Endodermal cell (in vitro differentiated cells): ENCODE measurements at places on chromosomes 16 and 17.
A peak's percentile ranks its signal among the peaks of the same experiment; 100 is the strongest.

DNA sequence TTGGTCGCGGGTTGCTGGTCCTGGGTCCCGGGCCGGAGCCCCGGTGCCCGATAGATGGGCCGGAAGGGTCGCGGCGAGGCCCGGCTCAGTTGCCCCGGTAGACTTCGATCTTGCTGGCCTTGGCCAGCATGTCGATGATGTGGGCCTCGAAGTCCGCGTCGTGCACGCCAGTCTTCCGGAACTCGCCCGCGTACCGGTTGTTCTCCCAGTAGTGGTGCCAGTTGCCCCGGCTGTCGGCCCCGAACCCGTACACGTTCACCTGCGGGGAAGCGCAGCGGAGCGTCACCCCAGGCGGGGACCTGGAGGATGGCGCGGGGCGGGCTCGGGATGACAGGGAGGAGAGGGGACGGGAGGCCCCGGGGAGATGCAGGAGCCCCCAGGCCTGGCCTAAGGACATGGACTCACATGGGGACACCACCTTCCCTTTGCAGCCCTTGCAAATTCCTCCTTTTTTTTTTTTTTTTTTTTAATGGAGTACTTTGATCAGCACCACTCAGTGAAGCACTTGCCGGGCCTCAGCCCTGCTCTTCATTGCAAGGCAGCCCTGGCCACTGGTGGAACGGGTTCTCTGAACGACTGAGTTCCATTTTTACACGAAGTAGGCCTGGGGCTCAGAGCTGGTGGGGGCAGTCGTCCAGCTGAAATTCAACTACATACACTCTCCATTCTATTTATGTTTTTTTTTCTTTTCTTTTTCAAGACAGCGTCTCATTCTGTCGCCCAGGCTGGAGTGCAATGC is 35.1 kb downstream of the DDX19A start:
- no peak for DNase-seq

DNA sequence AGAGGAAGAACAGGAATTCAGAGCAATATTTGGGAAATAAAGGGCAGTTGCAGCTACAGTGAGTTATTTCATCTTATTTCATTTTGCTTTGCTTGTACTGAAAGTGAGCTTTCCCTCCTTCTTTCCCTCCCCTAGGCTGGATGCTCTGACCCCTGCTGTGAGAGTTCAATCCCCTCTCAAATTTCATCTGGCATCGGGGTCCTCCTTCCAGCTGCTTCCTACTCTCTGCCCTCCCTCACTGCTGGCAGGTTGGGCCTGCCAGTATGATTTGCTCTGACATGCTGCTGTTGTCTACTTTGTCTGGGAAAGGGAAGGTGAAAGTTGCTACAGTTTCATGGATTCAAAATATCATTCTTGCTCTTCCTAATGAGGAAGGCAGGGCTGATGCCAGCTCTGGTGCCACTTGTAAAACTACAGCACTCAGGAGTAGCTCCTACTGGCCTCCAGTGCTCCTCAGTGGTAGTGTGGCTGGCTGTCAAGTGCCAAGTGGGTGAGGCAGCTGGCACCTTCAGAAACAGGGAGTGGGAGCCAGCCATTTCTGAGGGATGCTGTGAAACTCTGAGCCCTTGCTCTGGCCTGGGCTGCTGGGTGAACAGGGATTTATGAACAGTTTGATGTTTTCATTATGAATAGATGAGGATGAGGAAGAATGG is 408.6 kb downstream of the HAPSTR1 start:
- DNase-seq, result peak; percentile 74

- DNase-seq, result no peak
These were observed 202.3 kb downstream of the RAB11FIP4 start for GRCh38 chr17:31593806-31594205.

DNA sequence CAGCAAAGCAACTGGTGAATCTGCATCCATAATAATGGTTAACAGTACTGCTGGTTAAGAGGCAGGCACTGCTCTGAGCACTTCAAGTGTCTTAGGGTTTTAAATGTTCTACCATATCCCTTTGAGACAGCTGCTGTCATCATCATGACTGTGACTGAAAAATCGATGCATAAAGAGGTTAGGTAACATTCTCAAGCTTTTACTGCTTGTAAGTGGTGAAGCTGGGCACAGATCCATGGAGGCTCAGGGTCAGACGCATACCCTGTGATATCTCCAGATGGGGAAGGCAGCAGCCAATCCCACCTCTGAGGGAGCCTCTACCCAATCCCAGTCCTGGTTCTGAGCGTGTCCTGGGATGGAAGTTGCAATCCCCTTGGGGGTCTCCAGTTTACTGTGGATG is 57.6 kb upstream of the SOX9 start:
- no peak for DNase-seq

- DNase-seq, result no peak
These were observed 9.4 kb downstream of the CWC25 start for GRCh38 chr17:38815576-38816193.

DNA sequence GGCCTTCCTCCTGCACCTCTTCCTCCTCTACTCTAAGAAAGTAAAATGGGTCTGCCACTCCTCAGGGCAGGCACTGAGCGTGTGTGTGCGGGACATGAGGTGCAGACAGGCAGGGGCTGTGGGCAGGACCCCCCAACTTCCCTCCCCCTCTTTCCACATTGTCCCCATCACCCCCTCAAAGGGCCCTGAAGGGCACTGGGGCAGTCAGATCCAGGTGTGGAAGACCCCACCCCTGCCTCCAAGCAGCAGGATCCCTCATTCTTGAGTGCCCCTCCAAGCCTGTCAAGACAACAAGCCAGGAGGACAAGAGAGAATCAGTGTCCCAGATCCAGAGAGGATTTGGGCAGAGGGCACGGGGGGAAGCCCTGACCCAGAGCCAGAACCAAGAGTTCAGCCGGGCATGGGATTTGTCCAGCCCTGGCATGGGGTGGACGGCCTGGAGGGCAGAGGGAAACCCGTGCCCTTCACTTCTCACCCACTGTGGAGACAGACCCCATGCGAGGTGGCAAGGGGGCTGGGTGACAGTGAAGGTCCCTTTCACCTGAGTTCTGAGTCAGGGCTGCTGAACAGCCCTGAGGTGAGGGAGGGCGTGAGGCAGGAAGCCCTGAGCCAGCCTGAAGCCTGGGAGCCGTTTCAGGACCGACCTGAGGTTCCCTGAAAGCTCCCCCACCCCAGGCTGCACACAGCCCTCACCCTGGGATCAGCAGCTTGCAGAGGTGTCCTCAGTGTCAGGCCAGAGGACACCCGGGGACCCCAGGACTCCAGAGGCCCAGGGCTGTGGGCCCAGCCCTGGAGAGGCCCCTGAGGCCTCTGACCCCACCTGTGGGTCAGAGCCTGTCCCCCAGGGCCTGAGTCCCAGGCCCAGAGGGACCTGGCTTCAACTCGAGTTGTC is 45.8 kb downstream of the USP22 start:
- DNase-seq, result peak; percentile 78

DNA sequence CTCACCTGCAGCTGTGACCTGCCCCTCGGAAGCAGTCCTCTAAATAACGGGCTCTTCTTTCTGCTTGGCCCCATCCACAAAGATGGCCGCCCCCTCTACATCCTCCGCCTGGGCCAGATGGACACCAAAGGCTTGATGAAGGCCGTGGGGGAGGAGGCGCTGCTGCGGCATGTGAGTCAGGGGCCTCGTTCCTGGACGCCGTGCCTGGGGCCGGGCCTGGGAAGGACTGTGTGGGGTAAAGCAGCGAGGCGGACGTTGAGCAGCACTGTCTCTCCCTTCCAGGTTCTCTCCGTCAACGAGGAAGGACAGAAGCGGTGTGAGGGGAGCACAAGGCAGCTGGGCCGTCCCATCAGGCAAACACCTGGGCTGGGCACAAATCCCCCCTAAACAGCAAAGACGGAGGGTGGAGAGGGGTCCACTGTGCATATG is 33.1 kb downstream of the NAGPA start:
- DNase-seq, result no peak

GRCh38 chr17:14121952-14122351 is 52.6 kb downstream of the COX10 start:
- no peak for DNase-seq
